ENCODE measurements at places on chromosomes 2 and 18.

GRCh38 chr18:45539491-45539891 lies 75.8 kb upstream of the SLC14A2 start:
- DNase-seq = no peak

GRCh38 chr2:32947484-32948143 lies 861 bp downstream of the LTBP1 start:
- no peak for DNase-seq

- DNase-seq = no peak
Observed at GRCh38 chr2:173997269-173997668, 32.1 kb upstream of the SP3 start.

- no peak for DNase-seq
Observed at GRCh38 chr2:84654414-84654813, 138.1 kb downstream of the DNAH6 start.

DNA sequence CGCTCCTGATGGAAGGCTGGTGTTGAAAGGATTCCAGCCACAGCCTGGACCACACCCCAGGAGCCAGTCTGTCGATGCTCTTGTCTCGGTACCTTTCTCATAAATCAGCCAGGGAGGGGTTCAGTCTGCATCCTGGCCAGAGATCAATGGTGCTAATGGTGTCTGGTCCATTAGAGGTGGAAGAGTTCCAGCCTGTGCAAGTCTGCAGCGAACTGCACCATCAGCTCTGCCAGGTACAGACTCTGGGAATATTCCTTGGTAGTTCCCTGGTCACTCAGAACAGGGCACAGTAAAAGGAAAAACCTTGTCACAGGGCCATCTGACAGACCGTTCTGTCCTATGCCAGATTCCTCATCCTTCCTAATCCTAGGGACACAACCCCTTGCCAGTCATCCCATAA lies 164.3 kb downstream of the MTCL1 start:
- DNase-seq = no peak

DNA sequence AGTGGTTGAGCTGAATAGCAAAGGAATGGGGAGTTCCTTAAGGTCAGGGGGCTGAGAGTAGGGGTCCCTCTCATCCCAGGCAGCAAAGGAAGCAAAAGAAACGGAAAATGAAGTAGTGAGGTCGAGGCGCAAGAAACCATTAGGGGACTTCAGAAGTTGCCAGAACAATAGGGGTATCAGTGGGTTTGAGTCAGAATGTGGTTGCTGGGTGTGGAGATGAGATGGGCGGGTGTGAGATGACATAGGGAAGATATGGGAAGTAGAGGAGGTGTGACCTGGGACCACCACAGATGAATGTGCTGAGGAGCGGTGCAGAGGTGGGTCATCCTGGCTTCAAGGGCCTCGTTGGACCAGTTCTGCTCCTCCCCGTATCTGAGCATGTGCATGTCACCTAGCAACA lies 13.1 kb upstream of the VAPA start:
- no peak for DNase-seq

- no peak for DNase-seq
Observed at GRCh38 chr18:55477499-55477859, 110.5 kb downstream of the TCF4 start.

DNA sequence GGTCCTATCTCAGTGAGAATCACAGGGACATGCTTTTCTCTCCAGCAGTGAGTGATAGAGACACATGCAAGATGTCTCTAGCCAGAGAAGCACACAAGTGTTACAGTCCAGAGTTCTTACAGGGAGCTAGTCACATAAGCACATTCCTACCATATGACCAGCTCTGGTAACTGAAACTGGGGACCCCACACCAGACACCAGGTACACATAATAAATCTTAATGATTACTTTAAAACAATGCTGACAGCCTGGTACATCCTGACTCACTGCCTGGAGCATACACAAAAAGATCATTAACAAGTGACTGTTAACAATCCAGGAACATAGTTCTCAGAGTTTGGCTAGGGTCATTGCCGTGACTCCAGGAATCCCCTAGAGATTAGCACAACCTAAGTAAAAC lies 53.6 kb downstream of the GALNT1 start:
- no peak for DNase-seq

GRCh38 chr2:18272148-18272494 lies 288.3 kb downstream of the RDH14 start:
- DNase-seq = no peak

GRCh38 chr2:236866542-236867340 lies 218.9 kb upstream of the COPS8 start:
- DNase-seq = no peak

DNA sequence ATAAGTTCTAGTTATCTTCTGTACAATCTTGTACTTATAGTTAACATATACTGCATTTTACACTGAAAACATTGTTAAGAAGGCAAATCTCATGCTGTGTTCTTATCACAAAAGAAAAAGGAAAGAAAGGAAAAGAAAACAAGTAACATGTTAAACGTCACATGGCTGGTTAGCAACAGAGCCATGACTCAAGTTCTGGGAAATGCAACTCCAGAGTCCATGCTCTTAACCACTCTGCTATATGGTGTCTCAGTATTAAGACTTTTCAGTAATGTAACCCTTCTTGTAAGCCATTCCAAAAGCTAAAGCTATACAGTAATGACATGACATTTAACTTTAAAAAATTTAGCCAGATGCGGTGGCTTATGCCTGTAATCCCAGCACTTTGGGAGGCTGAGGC lies 181.4 kb downstream of the BARD1 start:
- DNase-seq = no peak

GRCh38 chr2:196201229-196202009 lies 30.0 kb upstream of the STK17B start:
- DNase-seq = no peak

- no peak for DNase-seq
Observed at GRCh38 chr2:233270366-233270765, 18.9 kb downstream of the ATG16L1 start.

DNA sequence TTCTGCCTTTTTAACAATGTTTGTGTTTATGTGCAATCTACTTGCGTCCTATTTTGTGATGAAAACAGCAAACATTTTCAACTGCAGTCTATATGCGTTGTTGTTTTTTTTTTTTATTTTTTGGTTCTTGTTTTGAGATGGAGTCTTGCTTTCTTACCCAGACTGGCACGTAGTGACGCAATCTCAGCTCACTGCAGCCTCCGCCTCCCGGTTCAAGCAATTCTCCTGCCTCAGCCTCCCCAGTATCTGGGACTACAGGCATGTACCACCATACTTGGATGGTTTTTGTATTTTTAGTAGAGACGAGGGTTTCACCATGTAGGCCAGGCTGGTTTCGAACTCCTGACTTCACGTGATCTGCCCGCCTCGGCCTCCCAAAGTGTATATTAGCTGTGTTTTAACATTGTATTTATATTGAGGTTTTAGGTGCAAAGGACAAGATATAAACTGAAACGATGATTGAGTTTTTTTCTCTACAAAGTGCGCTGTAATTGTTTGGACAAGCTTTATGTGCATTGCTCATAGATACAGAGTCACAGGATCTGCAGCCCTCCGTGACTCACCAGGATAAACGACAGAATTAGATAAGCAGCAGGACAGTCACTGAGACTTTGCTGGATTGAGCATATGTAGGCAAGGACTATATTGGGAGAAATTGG lies 17.4 kb downstream of the CDH7 start:
- DNase-seq = no peak

DNA sequence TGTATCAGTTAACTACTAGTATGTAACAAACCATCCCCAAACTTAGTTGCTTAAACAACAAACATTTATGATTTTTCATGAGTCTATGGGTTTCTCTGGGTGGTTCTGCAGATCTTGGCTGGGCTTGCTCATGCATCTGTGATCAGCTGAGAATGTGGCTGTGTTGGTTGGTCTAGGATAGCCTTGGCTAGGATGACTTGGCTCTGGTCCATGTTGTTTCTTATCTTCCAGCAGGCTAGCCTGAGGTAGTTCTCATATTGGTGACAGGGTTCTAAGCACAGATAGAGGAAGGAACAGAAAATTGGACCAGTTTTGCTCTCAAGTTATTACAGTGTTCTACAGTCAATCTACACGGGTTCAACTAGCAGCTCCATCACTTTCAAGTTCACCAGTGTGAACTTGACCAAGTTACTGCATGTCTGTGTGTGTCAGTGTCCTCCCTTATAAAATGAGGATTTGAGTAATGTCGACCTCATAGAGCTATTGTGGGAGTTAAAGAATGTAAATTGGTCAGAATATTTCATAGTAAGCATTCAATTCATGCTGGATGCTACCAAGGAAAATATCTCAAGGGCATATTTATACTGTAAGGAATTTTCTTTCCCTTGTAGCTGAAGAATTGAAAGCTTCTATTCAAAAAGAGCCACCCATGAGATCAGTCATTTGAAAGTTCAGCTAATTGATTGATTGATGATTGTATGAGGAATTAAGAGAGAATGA lies 65.3 kb downstream of the MYO3B start:
- no peak for DNase-seq

DNA sequence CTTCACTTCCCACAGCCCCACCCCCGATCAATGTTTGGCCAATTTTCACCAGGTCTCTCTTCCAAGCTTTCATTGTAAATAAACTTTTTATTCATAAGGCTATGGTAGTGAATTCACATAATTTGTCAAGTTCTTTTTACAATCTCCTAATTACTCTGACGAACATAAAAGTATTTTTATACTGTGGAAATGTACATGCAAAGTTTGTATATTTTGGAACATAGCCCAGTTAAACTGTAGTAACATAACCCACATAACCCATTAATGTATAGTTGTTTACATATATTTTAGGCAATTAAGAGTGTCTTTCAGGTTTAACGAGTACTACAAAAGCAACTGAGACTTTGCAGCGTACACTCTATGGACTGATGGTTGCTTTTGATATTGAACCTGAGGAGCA lies 228.3 kb upstream of the ERBB4 start:
- no peak for DNase-seq

- DNase-seq = no peak
Observed at GRCh38 chr2:241389697-241390096, 33.6 kb downstream of the FARP2 start.

- no peak for DNase-seq
Observed at GRCh38 chr2:165535471-165535870, 66.0 kb downstream of the CSRNP3 start.

DNA sequence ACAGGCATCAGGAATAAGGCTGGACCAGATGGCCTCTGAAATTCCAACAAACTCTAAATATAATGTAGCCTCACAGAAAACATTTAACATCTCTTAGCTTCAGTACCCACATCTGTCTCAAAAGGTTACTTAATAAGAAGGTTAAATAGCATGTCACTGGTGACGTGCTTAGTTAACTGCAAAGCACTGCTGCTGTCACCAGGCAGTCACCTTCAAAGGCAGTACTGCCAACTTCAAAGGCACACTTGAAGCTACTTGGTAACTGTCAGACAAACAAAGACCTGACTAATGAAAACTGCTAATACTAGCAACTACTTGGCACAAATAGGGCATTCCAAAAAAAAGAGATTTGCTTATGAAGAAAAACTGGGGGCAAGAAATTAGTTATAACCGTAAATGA lies 36.2 kb downstream of the EPG5 start:
- DNase-seq = no peak

GRCh38 chr2:99753505-99753904 lies 263.7 kb upstream of the REV1 start:
- DNase-seq = no peak

DNA sequence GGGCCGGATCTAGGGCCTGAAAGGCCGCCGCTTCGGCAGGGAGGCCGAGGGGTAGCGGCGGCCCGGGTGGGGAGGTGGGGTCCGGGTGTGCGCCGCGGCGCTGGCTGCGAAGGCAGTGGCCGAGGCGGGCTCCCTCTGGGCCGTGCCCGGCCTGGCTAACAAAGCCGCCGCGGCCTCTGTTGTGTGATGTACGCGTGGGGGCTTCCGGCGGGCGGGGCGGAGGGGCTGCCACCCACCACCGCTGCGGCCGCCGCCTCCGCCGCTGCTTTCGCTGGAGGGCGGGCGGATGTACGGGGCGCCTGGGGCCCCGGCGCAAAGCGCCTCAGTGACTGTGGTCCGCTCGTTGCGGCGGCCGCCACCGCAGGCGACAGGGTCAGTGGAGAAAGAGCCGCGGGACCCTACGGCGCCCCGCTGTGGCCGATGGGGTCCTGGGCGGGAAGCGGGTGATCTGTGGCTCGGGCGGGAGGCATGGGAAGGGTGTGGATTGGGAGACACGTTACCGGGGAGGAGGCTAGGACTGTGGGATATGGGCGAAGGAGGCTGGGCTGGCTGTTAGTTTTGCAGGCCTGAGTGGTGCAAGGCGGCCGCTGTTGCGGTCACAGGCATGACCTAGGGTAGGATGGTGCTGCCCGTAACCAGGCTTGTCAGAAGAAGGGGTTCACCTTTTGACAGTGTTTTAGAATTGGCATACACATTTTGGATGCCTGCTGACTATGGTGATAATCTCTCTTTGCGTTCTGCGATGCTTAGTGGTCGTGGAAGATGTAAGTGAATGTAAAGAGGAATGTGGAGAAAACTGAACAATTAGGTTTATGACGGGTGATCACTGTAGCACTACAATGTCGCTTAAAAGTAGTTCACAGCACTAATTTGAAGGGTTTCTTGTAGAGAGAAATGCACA lies 662 bp downstream of the BZW1 start:
- DNase-seq = peak; percentile 39

DNA sequence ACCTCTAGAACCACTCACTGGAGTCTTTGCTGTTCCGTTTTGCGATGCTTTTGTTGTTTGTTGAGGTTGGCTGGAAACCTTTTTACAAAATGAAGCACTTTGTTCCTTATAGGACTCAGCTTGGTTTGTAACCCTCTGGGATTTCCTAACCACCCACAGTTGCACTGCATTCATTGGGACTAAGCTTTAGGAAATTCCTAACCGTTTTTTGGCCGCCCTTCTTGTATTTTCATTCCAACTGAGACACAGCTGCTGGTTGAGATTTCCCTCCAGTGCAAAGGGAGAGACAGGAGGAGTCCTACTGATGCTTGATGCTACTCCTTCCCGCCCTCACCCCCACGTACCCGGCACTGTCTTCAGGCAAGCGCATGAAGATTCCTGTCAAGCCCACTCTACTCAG lies 6.1 kb upstream of the DIPK1C start:
- no peak for DNase-seq

GRCh38 chr18:9022397-9023155 lies 79.9 kb upstream of the NDUFV2 start:
- no peak for DNase-seq

DNA sequence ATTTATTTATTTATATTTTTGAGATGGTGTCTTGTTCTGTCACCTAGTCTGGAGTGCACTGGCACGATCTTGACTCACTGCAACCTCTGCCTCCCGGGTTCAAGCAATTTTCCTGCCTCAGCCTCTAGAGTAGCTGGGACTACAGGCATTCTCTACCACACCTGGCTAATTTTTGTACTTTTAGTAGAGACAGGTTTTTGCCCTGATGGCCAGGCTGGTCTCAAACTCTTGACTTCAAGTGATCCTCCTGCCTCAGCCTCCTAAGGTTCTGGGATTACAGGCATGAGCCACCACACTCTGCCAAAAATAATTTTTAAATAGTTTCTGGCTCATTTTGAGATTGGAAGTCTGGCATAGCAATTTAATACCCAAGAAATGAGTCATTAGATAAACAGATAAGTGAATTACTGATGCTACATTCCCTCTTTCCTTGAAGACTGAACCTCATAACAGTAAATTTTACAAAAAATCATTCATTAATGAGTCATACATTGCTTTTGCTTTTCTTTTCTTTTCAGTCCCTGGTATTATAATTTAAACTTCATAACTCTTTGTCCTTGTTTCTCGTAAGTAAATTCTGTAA lies 881.6 kb upstream of the PIK3C3 start:
- no peak for DNase-seq
